ENCODE measurements at places on chromosomes 2 and 18.

DNA sequence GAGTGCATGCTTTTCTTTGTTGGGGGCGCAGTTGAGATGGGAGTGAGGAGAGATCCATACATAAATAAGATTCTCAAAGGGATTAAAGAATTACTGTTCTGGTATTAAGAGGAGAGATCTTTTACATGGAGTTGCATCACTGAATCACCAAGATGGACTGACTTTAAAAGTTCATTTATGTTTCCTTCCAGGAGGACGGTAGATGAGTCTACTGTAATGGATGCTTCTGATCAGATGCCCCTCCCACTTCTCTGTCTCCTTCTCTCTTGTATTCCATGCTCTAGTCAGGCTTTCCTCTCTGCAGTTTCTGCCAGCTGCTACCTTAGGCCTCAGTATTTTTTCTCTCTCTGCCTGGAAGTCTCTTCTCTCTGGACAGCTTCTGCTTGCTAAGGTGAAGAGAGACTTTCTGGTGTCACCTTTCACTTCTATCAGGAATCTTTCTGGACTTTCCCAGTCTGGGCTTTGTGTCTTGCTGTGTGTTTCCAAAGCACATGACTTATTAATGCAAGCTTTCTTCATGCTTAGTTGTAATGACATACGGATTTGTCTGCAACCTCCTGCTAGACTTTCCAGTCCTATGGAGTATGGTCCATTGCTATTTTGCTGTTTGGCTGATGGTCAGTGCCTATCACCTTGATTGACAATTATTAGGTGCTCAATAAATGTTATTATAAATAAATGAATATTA lies 23.6 kb downstream of the FAM171B start:
- no peak for DNase-seq

- no peak for DNase-seq
These were observed 373.3 kb downstream of the IRS1 start for GRCh38 chr2:226426292-226426736.

DNA sequence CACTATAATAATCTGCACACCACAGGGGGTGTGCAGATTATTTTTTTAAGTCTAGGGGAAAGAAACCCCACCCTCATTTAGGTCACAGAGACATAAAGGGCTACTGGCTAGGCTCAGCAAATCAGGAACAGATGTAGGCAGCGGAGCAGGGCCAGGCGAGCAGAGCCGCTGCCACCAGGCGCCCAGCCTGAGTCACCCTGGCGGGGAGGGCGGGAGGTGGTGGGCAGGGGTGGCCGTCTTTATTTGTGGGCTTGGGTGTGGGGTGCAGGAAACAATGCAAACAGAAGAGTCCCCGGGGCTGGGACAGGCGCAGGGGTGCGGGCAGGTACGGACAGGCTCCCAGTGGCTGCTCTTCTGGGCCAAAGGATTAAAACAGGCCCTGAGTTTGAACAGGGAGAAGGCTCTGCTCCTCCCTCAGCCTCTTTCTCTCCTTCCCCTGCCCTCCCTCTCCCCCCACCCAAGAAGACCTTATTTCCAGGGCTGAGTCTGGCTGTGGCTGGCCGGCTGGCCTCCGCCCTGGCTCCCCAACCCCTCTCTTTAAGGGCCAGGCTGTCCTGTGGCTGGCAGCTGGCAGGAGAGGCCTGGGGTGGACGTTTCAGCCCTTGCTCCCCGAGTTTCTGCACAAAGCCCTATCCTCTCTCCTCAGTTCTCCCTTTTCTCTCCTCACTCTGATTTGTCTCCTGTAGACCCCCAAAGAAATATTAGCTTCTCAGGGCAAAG lies 142.9 kb upstream of the SMAD2 start:
- no peak for DNase-seq

DNA sequence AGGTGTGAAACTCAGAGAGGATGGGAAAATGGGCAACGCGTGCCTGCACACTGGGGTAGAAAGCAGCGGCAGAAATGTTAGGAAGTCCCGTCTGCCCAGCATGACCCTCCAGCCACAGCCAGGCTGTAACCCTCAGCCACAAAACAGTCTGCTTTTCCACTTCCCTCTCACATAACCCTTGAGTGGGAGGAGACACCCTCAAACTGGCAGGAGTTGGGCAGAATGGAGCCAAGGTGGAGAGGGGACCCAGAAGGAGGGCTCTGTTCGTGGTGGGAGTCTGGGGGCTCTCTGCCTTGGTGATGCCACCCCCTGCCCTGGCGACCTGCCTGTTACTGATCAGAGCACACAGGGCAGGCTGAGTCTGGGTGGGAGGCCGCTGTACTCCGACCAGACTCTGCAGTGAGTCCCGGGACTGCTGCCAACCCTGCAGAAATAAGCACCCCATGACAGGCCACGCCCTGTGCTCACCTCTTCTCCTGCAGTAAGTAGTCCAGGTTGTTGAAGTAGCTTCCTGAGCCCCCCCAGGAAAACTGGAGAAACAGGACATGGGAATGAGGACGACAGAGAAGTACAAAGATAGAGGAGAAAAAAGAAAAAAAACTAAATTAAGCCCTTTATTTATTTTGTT lies 16.0 kb downstream of the FAM178B start:
- no peak for DNase-seq

GRCh38 chr2:71901466-71901865 lies 246.2 kb downstream of the CYP26B1 start:
- no peak for DNase-seq

GRCh38 chr2:189526241-189526640 lies 54.3 kb downstream of the SLC40A1 start:
- no peak for DNase-seq

DNA sequence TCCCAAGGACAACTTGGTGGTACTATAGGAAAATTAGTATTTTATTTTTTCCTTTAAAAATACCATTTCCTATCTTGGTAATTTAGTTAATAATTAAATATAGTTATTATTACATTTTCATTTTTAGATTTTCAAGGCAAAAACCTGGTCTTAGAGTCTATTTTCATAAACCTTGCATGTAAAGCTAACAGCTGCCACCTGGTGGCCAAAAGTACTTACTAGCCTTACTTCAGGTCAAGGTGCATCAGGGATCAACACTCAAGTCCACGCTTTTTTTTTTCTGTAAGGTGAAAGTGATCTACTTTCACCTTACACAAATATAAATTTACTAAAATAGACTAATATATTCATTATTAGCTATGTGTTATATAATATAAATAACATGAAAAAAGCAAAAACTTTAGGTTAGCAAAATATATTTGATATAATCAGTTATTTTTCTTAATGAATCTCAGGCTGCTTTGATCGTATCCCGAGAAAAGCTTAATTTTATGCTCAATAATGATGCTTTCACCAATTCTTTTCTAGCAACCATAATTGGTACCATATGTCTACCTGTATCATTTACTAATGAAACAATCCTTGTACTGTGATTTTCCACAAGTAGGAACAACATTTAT lies 62.5 kb downstream of the RELCH start:
- peak; percentile 38 for DNase-seq

DNA sequence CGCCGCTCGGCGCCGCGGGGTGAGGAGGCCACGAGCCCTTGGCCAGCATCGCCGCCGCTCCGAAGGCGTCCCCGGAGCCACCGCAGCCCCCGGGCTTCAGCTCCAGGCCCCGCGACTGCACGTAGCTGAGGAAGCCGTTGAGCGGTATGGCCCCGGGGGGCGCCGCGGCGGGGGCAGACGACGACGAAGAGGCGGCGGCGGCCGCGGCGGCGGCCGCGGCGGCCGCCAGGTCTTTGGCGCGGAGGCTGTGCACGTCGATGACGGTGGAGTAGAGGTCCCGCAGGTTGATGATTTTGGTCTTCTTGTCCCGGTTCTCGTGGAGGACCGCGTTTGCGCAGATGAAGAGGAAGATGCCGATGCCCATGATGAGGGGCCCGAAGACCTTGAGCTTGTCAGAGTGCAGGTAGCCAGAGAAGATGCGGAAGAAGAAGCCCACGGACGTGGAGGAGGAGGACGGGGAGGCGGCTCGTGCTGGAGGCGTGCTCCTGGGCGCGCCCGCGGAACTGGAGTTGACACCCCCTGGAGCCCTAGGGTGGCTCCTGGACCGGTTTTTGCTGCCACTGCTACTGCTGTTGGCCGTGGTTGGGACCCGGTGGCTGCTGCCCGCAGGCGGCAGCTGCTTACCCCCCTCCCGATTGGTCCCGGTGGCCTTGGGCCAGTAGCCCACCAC lies 4.0 kb downstream of the TMEM200C start:
- no peak for DNase-seq

GRCh38 chr2:216539791-216540241 lies 41.2 kb downstream of the RPL37A start:
- DNase-seq, result no peak

- no peak for DNase-seq
These were observed 41.2 kb downstream of the GALNT13 start for GRCh38 chr2:153912798-153913396.

- DNase-seq, result no peak
These were observed 154.1 kb upstream of the HS6ST1 start for GRCh38 chr2:128472789-128473174.

DNA sequence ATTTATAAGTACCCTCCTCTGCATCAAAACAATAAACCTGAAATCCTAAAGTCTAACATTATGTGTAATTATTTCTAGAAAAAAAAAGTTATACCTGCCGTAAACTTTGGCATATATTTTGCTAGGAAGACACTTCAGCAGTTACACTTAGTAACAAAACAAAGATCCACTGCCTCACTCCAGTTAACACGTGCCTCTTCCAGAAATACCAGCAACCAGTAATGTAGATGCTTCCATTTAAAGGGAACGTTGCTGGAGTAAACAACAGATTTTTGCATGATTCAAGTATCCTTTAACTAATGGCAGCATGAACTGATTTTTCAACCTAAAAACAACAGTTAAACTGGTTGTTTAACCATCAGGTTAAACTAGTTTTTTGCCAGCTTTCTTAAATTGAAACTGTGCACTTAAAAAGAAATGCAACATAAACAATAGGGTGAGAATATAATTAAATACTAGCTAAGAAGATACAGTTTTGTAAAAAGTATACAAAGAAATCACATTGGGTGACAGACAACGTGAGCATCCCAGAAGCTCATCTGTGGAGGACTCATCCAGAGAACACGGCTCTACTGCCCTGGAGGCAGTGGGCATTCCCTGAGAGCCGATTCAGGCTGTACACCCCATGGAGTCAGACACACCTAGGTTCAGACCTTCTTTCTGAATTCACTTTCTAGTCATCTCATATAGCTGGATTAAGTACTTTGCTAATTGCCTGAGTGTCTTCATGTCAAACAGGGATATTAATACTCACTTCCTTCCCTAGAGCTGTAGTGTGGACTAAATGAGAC lies 22.3 kb downstream of the MGAT4A start:
- no peak for DNase-seq

GRCh38 chr2:219697811-219698747 lies 70.6 kb downstream of the SLC4A3 start:
- DNase-seq, result no peak

Data from memory B cell (primary cell).